ENCODE measurements at places on chromosomes 1 and 21.

GRCh38 chr1:186569856-186570255 lies 108.9 kb upstream of the PDC start:
- DNase-seq, result no peak

DNA sequence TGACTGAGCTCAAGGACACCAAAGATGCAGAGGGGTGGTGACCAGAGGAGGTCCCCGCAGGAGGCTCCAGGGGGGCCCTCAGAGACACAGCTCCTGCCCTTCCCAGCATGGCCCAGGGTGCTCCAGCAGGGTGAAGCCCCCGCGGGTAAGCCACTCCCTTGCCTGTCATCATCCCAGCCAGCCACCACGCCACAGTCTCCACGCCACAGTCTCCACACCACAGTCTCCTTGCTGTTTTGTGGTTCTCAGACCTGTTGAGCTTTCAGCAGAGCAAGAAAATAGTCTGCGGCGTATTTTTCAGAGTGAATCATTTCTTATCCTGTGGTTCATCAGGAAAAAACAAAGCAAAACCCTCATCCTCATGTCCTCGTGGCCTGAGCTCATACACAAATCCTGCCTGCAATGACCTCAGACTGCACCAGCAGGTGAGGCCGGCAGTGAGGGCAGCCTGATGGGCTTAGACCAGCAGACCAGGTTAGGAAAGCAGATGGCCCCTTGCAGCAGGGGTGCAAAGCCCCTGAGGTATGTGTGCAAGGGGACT lies 25.7 kb upstream of the ABCG1 start:
- DNase-seq, result no peak

GRCh38 chr1:84025966-84026365 lies 27.0 kb upstream of the TTLL7 start:
- no peak for DNase-seq

DNA sequence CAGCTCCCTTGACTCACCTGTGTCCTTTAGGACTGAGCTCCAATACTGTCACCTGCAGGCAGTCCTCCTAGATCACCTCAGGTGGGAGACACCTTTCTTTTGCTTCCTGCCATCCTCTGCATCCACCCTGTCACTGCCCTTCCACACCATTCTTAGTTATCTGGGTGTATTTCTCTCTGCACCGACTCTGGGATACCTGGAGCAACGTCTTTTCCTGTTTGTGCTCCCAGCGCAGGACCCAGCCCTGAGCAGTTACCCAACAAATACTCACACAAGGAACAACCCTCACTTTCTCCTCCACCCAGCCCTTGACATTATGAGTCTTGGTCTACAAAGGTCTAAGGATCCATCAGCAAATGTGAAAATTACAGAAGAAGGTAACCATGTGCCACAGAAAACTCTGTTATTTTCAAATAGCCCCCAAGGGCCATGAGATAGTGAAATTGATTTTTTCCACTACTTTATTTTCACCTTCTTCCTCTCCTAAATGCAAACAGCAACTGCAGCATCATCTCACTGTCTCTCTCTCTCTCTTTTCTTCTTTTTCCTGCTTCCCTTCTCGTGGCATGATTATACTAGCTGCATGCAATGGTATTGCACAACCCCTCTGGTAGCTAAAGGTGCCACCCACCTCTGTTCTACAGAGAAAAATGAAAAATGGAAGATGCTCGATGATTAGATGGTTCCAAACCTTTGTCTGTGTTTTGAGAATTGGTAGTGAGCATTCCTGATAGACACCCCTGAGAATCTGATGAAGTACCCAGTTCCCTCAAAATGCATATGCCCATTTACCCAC lies 89.0 kb downstream of the MIS18A start:
- no peak for DNase-seq

- DNase-seq, result no peak
These were observed 18.1 kb upstream of the PTPN14 start for GRCh38 chr1:214569357-214570004.

- DNase-seq, result peak; percentile 53
These were observed at the start of gene NPR1 for GRCh38 chr1:153678519-153679336. NPR1 (plus strand) TSS chr1:153678688; CDS start chr1:153679109, 421 bp downstream.

GRCh38 chr1:59062743-59063142 lies 234.2 kb upstream of the FGGY start:
- peak; percentile 22 for DNase-seq

DNA sequence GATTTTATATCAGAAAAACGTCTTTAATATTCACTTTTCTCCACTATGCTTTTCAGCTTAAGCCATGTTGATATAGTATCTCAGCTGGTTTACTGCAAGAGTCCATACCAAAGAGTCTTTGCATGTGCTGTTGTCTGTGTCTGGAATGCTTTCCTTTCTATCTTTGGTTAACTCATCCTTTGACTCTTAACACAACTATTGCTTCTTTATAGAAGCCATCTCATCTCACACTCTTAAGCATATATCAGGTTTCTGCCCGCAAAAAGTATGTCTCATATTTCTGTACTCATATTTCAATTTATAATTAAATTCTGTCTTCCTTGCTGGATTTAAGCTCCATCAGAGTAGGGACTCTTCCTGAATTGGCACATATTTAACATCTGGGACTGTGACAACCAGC lies 220.9 kb upstream of the KCNK2 start:
- DNase-seq, result no peak

DNA sequence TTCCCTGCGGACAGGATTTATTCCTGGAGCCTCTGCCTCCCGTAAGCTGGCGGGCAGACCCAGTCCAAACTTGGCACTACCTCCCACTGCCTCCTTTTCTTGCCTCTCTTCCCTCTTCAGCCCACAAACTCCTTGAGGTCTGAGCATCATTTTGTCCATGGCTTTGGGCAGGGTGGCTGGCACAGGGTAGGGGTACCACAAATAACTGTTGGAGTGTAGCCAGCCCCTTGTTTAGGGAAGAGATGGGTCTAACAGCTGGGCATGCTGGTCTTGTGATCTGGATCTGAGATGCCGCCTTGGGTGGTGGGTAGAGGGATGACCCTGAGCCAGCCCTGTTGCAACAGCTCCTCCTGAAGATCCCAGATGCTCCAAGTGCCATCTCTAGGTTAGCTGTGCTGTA lies 71.4 kb upstream of the CLDN14 start:
- DNase-seq, result no peak

- no peak for DNase-seq
These were observed 1251.1 kb downstream of the AMY1C start for GRCh38 chr1:105000793-105001192.

DNA sequence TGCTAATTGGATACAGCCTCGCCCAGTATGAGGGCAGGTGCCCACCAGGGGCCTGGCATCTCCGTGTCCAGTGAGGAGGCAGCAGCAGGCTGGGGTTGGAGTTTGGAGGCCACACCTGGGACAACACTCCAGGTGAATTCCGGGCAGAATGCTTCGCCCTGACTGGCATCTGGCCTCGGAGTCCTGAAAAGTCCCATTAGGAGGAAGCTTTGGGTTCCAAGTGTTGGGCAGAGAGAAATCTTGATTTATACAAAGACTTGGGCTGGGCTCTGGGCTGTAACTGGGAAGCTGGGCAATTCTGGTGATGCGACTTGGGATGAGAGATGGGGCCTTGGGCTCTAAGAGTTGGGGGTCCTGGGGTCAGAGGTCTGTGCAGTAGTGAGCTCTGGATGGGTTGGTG lies 48.1 kb upstream of the CSF3R start:
- no peak for DNase-seq

- no peak for DNase-seq
These were observed 167.3 kb upstream of the COA6 start for GRCh38 chr1:234205966-234206365.

DNA sequence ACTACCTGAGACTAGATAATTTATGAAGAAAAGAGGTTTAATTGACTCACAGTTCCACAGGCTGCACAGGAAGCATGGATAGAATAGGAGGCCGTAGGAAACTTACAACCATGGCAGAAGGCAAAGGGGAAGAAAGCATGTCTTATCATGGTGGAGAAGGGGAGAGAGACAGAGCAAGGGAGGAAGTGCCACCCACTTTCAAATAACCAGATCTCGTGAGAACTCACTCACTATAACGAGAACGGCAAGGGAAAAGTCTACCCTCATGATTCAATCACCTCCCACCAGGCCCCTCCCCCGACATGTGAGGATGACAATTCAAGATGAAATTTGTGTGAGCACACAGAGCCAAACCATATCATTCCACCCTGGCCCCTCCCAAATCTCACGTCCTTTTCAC lies 4.7 kb upstream of the C21orf91 start:
- no peak for DNase-seq

- DNase-seq, result peak; percentile 77
These were observed at the start of gene SLC19A1 for GRCh38 chr21:45542242-45542666. SLC19A1 (minus strand) TSS chr21:45542440; CDS start chr21:45537959, 4,481 bp downstream.

- DNase-seq, result no peak
These were observed 6.8 kb downstream of the MIER1 start for GRCh38 chr1:66931590-66931989.

DNA sequence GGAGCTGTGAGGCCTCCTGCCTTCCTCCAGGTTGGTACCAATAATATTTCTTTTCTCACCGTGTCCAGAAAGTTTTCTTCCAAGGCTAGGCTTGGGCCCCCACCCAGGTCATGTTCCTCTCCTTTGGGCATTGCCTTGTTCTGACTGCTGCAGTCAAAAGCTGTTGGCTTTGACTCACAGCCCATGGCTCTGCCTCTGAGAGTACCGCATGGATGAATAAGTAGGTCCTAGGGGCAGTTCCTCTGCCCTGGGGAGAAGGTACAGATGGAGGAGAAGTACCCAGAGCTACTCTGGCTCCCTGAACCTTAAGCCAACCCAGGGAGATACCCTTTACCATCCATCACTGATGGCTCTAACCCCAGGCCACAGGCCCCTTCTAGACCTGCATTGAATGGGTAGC lies 115.0 kb downstream of the NAV1 start:
- DNase-seq, result no peak

GRCh38 chr1:80566867-80567266 lies 1233.9 kb upstream of the ADGRL2 start:
- no peak for DNase-seq

All from A549 (cell line).